ENCODE measurements at places on chromosomes 16 and 17.

GRCh38 chr16:34801875-34802274, 1342.5 kb downstream of the TP53TG3F start:
- no peak for DNase-seq

DNA sequence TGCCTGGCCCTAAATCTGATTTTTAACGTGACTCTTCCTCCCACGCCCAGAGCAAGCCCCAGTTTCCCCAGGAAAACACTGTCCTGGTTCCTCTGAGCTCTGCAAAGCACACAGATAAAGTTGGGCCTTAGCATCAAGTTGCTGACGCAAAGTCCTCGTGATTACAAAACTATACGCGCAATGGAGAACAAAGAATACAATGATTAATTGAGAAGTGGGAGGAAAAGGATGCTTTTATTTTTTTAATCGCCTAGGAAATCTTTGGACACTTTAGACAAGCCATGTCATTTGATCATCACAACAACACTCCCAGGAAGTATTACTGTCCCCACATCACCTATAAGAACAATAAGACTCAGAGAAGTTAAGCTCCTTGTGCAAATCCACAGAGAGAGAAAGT, 30.5 kb upstream of the CES5A start:
- DNase-seq: no peak

GRCh38 chr17:1730326-1731193, 6.1 kb downstream of the WDR81 start:
- peak; percentile 85 for DNase-seq

DNA sequence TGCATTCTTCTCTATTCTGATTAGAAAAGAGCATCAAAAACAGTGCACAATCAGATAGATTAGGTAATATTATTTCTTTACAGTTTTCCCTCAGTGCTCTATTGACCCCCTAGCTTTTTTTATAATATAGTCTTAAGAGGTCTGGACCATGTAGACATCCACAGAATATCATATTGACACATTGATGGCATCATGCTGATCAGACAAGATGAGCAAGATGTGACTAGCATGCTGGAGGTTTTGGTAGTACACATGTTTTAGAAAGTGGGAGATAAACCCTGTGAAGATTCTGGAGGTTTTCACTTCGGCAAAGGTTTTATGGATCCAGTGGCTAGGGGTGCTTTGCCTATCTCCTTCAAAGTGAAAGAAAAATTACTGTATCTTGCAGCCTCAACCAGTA, 2.8 kb upstream of the ABCA8 start:
- DNase-seq: no peak

- DNase-seq: peak; percentile 81
Observed at GRCh38 chr16:67207249-67208091, 8.5 kb downstream of the ELMO3 start.

DNA sequence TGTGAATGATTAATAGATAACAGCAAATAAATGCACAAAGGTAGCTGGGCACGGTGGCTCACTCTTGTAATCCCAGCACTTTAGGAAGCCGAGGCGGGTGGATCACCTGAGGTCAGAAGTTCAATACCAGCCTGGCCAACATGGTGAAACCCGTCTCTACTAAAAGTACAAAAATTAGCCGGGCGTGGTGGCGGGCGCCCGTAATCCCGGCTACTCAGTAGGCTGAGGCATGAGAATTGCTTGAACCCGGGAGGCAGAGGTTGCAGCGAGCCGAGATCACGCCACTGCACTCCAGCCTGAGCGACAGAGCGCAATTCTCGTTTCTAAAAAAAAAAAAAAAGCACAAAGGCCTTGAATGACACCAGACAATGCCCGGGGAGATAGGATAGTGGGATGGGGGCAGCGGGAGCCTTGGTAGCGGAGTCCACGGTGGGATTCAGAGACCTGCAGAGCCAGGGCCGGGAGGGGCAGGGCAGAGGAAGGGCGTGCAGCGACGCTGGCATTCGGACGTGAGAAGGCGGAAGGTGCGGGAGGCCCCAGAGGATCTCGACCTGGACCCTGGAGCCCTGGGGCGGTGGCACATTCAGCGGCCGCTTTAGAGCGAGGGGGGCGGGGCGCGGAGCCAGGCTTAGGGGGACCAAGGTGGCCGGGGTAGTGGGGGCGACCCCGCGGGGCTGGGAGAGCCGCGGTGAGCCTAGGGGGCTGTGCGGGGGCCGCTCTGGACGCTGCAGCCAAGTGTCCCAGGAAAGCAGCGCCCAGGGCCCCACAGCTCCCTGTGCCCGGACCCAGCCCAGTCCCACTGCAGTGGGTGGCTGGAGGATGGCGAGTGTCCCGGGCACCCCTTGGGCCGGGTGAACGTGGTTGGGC, 999 bp upstream of the FLYWCH2 start:
- peak; percentile 35 for DNase-seq

GRCh38 chr17:41527063-41528023, 765 bp downstream of the KRT19 start:
- no peak for DNase-seq

- peak; percentile 51 for DNase-seq
Observed at GRCh38 chr17:41439375-41439774, 1.4 kb downstream of the KRT38 start.

GRCh38 chr16:71761097-71761496, 36.6 kb upstream of the PHLPP2 start:
- DNase-seq: no peak
